ENCODE measurements at places on chromosomes 7 and 10.

- no peak for DNase-seq
Observed at GRCh38 chr10:33410096-33410859, 75.8 kb upstream of the NRP1 start.

DNA sequence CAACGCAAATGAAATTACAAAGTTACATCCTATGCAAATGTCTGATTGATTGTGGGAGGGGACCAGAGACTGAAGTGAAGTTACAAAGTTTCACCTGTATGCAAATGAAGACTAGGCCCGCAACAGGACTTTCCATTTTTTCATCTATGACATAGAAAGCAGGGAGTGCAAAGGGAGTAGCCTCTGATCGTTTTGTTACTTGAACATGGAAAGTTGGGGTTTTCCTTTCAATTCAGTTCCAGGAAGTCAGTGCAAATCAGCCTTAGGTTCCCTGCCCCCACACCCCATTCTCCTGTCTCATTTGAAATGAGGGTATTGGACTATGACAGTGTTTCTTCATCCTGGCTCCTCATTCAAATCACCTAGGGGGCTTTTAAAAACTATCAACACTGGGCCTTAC lies 96.9 kb upstream of the HABP2 start:
- DNase-seq, result no peak

DNA sequence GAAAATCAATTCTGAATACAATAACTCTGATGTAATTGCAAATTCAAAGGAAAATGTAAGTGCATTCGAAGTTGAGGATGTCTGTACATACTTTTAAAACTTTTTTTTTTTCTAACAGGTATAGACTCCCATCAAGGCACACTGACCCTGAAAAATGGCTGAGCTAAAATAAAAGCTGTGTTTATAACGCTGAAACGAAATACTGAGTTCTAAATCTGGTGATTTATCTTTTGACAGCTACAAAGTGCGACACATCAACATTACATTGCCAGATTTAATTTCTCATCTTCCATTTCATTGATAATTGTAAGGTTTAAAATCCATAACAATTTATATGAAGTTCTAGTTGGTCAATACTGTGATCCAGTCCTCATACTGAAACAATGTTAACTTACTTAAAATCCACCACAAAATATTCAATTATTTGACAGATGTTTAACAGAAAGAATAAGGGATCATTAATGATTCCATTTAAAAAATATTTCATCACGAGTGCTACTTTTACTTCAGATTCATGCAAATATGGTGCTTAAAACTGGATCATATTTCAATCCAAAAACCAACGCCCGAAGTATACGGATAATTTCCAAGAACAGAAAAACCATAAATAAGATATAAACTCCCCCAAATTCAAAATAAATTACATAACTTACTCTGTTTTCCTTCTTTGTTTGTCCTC lies 1.4 kb downstream of the RAB11FIP2 start:
- DNase-seq, result no peak

- DNase-seq, result no peak
Observed at GRCh38 chr7:23235813-23236221, 10.8 kb upstream of the GPNMB start.

DNA sequence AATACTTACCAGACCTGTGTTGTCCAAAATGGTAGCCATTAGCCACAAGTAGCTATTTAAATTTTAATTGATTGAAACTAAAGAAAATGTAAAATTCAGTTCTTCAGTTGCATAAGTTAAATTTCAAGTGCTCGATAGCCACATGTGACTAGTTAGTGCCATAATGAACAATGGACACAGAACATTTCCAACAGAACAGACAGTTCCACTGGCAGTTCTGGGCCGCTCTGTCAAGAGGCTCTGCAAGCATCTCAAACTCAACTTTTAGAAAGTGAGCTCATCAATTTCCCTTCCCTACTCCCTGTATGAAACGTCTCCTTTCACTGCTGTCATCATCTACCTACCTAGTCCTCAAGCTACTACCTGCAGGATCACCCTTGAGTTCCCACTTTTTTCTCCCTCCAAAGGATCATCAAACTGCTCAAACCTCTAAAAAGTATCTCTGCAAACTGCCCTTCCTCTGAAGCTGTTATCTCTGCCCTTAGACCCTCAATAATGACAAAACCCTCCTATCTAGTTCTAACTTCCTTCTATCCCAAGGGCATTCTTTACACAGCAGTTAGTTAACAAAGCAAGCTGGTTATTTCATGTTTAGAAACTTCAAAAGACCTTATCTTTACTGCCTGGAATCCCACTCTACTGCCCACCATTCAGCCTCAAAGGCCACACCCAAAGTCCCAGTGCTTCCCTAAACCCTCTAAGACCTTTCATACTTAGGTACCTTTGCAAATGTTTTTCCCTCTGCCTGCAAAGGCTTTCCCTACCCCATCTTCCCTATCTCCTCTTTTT lies 20.6 kb downstream of the SHTN1 start:
- DNase-seq, result no peak

DNA sequence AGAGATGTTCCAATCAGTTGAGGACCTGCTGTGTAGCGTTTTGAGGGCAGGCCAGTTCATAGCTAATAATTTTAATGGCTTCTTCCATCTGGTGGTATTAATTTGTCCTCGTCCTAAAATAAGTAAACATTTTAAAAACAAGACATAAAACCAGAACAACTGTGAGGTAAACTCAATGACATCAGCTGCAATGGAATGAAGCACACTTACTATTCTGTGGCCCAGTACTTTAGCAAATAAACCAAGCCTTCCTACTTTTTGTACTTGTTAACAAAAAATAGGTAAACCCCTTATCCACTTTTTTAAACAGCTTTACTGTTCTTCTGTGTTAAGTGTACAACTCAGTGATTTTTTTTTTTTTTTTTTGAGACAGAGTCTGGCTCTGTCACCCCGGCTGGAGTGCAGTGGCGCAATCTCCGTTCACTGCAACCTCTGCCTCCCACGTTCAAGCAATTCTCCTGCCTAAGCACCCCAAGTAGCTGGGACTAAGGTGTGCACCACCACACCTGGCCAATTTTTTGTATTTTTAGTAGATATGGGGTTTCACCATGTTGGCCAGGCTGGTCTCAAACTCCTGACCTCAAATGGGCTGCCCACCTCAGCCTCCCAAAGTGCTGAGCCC lies 28.9 kb upstream of the FZD1 start:
- no peak for DNase-seq

DNA sequence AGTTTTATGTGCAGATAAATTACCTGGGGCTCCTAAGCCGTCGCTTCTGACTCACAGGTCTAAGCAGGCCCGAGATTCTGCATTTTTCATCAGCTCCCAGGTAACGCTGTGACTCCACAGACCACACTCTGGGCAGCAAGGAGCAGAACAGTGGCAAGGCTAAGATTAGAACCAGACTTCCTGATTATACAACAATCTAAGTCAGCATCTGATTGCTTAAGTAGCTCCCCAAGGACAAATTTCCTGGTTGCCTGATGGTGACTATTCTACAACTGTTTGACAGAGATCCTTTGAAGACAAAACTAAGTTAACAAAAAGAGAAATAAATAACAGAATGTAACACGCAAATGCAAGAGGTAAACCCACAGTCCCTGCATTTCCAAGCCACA lies 69.0 kb downstream of the CREB3L2 start:
- DNase-seq, result no peak

DNA sequence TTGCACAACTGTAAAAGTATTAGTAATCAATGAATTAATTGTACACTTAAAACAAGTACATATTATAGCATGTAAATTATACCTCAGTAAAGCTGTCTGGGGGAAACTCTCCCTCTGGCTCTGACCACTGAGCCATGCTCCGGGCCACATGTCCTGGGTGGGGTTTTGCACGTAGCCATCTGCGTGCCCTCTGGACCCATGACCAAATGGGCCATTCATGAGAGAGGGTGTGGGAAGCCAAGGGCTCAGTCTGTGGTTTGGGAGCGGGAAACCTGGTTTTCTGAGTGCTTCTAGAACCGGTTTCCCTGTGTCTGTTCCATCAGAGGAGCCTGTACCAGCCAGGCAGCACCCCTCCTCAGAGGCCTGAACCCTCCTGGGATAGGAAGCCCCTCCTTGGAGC lies 143.2 kb downstream of the SH3PXD2A start:
- no peak for DNase-seq

DNA sequence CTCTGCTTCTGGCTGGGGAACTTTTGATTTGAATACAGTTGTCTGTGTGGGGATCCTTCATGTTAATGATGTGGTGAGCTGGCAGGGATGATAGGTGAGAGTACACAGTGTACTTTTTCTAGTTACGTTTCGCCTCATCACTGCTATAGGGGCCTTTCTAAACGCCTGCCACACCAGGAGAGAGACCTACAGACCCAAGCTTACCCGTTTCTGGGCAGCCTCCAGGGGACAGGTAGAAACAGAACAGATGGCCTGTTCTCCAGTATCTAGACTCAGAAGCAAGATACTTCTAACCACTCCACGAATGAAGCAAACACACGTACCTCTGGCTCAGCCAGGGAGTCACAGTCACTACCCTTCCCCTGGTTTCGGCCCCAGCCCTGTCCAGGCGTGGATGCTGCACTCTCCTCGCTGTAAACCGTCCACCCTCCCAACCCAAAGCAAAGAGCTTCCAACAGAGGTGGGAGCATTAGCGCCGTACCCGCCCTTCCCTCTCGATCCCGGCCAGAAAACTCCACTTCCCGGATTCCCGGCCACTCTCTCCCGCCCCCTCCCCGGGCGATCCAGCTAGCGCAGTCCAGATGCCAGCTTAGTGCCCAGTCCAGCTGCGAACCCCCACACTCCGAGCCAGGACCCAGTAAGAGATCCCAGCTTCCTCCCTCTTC lies 1.2 kb downstream of the CCDC6 start:
- peak; percentile 51 for DNase-seq

DNA sequence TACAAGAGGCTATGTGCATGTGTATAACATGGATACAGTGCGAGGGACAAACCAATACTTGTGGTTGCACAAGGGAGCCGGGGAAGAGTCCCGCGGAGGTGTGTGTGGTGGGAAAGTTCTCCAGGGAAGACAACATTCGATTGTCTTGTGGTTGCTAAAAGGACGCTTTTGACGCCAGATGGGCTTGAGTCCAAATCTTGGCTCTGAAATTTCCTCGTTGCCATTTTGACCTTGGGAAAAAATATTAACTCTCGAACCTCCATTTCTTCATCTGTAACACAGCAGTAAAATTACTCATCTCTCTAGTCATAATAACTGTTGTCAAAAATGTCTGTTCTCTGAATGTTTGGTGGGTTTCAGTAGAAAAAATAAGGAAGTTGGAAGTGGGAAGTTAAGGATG lies 16.5 kb downstream of the PLXDC2 start:
- no peak for DNase-seq

DNA sequence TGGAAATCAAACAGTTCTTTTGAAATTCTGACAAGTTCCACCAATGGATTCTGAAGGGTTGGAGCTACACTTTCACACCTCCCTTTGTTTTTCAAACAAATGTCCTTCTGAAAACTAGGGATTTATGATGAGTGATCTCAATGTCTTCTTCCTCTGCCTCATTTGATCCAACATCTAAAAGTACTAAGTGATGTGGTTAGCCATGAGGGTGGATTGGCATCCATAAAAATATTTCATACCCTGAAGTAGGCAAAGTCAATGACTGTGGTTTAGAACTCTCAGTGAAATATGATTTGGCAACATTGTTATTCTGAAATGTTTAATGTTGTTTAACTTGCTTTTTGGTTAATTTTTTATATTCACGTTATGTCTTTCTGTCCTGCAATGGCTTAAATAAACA lies 136.9 kb downstream of the MBL2 start:
- no peak for DNase-seq

GRCh38 chr7:128918016-128918665 lies 7.6 kb upstream of the KCP start:
- DNase-seq, result no peak

DNA sequence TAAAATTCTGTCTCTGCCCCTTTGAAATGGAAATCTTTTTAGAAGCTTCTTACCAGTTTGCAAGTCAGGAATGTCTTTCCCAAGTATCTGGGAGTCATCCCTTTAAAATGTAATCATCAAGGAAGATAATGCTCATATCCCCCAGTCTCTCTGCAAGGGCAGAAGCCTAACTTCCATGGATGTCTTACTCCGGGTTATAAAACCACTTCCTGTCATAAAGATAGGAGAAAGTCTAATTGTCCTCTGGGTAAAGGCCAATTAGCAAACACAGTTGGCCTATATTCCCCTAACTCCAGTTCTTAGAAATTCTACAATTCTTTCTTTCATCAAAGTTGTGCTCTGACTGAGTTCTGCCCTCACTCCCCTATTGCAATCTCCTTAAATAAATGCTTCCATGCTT lies 1631.5 kb upstream of the LRRTM3 start:
- no peak for DNase-seq

DNA sequence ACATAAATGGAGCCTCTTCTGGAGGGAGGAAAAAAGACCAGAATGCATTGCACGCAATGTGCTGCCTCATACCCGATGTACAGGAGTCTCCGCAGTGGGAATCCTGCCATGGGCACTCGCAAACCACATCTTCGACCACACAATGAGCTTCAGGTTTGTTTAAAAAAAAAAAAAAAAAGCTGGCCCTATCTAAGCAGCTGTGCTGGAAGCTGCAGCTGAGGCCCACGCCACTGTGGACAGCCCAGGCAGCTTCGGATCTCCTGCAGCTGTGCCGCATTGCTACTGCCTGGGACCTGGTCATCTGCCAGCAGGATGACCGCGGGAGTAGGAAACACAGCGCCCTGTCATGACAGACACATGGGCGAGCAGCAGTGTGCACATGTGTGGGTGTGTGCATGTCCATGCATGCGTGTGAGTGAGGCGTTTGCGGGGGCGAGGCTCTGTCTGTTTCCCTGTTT lies 26.0 kb downstream of the EN2 start:
- DNase-seq, result no peak

GRCh38 chr10:44879531-44879899 lies 31.6 kb upstream of the TMEM72 start:
- peak; percentile 49 for DNase-seq

DNA sequence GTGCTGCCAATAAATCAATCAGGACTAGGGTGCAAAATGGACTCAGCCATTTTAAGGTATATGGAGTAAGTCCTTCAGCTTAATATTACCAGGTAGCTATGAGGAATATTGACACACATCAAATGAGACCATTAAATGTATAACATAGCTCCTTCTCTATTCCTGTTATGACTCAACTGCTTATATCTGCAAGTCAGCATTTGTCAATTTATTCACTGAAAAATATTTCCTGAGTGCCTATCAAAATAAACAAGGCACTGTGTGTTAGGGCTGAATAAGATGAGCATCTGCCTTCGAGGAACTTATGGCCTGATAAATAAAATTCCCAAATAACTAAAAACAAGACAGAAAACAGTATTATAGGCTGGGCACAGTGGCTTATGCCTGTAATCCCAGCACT lies 113.8 kb downstream of the CDK6 start:
- DNase-seq, result no peak

DNA sequence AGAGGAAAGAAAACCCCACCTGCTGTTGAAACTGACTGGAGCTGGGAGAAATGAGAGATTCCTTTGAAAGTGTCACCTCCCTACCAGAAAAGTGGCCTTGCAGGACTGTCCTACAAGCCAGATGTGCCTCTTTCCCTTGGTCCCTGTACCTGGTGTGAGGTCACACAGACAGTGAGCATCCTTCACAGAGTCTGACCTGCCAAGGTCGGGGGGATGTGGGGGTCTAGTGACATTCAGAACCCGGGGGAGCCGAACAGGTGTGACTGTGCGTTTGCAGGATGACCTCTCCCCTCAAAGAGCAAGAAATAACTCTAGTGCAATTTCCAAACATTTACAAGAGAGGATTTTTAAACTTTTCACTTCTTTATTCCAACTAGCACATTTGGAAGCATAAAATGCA lies 93.4 kb upstream of the ZNF479 start:
- no peak for DNase-seq
